Stimulated activated CD4-positive, alpha-beta T cell treated with anti-CD3 and anti-CD28 coated beads, Interleukin-15, amount 100 ng/mL, for 1 hour (primary cell): ENCODE measurements at places on chromosomes 3 and 15.

DNA sequence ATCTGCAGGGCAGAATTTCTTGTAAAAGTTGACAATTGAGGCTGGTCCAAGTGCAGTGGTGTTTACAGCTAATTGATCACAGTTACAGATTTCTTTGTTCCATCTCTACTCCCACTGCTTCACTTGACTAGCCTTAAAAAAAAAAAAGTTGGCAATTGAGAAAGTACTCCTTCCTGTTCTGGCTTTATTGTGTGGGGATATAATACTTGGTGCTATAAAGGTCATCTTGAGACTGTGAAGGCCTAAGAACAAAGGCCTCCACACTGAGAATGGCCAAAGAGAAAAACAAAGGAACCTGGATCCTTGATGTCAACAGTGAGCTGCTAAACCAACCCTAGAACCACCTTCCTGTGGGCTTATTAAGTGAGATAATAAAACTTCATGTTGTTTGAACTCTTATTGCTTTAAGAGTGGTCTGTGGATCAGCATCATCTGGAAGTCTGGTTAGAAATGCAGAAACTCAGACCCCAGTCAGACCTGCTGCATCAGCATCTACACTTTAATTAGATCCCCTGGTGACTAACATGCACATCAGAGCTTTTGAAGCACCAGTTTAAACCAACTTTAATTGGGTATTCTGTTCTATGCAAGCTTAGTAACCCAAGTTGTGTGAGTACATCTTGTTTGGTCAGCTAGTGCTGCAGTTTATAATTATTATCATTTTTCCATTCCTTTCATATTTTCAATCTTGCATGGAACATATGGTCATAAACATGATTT lies 55.2 kb downstream of the TMOD3 start:
- no peak for DNase-seq

- no peak for DNase-seq
These were observed 71.0 kb downstream of the THBS1 start for GRCh38 chr15:39651881-39652280.

DNA sequence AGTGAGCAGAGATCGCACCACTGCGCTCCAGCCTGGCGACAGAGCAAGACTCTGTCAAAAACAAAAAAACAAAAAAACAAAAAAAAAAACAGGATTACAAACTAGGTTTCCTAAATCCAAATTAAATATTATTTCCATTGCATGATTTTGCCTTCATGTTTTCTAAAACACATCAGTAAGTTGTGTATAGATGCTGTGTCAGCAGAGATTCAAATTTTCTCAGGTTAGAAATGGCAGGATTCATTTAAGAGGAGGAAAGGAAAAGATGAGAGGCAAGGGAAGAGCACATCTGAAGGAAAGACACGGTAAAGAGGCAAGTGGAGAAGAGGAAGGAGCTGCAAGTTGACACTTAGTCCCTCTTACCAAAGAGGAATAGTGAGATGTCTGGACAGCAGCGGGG lies 51.8 kb upstream of the PPARG start:
- DNase-seq, result no peak

DNA sequence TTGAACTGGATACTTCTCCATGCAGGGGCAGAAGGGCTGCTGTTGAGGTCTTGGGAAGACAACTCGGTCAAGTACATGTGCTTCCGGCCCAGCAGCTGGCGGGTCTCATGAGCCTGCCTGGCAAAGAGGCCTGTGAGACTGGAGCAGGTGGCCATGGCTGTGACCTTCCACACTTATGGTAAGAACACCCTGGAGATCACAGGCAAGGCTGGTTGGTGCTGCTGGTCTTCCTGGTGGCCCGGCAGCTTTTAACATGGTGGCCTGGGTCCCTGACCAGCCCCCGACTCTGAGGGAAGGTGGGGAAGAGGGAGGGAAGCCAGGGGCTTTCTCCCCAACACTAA lies 15.4 kb downstream of the CHRD start:
- DNase-seq, result no peak

DNA sequence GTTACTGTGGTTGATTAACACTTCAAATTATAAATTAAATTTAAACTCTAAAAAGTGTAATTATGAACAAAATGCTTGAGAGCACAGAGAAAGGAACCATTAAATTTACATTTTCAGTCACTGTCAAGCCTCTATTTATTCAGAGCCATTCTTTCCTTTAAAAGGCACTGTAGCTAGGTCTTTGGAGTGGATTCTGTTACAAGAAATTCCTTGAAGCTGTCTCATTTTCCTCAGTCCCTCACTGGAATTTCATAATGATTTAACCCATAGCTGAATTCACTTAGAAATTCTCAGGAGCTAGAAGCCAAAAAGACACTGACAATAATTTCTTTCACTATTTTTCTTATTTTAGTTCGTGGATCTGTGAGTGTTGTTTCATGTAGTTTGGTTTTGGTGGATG lies 81.2 kb upstream of the TCF12 start:
- DNase-seq, result no peak

DNA sequence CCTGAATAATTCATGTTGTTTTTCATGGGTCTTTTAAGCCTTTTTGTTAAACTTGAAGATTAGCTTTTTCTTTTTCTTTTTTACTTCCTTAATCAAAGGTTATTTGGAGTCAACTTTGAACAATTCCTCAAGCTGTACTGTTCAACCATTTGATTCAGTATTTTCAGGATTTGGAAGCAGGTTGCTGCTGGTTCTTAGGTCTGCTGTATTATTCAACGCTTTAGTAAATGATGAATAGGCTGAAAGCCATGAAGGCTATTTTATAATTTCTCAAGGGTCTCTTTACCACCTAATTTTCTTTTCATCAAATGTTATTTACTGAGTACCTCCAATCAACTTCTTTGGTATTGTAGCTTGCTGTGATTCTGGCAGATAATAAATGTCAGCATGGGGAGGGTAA lies 45.8 kb upstream of the KBTBD8 start:
- DNase-seq, result no peak

DNA sequence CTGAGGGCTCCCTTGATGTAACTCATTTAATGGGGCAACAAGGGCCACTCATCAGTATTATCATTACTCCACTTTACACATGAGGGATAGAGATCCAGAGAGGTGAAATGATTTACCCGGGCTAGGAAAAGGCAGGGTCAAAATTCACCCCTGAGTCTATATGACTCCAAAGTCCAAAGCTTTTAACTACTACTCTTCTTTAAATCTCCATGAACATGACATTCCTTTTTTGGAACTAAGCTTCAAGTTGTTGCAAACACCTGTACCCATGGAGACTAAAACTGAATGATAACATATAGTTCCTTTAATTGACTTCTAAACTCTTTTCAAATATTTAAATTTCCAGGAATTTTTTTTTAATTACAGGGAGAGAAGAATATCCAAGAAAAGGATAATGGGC lies 292.9 kb upstream of the GADL1 start:
- no peak for DNase-seq

DNA sequence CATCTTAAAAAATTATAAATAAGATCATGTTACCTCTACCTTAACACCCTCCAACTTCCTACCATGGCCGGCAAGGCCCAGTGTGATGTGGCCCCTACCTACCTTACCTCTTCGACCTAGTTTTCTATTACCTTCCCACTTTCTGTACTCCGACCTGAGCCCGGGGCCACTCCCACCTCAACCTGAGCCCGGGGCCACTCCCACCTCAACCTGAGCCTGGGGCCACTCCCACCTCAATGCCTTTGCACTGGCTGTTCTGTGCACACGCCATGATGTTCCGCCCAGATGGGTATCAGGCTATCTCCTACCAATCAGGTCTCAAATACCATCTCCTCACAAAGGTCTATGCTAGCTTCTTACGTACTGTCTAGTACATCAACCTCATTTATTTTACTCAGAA lies 66.8 kb upstream of the XXYLT1 start:
- DNase-seq, result no peak
